ENCODE measurements at places on chromosomes 2 and 18.

DNA sequence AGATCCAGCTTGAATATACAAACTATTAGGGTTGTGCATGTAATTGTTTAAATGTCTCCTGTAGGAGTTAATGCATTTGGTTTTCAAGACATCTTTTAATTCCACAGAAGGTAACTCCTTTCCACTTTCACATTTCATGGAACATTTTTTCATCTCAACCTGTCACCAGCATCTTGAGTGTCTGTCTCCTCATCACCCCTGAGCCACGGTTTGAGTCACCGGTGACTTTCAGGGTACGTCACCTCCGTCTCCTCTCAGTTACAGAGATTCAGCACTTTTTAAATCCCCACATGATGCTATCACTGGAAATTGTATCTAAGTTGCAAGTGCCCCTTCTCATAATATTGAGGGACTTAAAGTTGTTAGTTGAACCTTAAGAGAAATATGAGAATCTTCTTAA lies 25.3 kb downstream of the GPR55 start:
- no peak for DNase-seq

- DNase-seq: no peak
These were observed 76.5 kb upstream of the NRP2 start for GRCh38 chr2:205605638-205606304.

- no peak for DNase-seq
These were observed 37.6 kb upstream of the IL1RL1 start for GRCh38 chr2:102273619-102274211.

DNA sequence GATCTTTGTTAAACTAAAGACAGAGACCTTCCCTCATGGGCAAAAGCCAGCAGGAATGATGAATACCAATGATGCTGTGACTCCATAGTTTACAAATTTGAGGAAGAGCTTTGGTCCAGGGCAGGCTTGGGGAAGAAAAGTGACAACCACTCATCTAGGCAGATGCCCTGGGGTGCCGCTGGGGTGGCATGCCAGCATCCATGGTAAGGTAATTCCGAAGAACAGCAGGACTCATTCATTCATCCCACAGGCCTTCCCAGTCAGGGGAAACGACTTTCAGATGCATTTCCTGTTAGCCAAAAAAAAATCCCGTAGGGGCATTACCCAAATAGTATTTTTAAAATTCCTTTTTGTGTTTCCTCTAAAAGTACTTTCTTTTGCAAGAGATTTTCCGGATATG lies 180.7 kb upstream of the SERPINE2 start:
- no peak for DNase-seq

DNA sequence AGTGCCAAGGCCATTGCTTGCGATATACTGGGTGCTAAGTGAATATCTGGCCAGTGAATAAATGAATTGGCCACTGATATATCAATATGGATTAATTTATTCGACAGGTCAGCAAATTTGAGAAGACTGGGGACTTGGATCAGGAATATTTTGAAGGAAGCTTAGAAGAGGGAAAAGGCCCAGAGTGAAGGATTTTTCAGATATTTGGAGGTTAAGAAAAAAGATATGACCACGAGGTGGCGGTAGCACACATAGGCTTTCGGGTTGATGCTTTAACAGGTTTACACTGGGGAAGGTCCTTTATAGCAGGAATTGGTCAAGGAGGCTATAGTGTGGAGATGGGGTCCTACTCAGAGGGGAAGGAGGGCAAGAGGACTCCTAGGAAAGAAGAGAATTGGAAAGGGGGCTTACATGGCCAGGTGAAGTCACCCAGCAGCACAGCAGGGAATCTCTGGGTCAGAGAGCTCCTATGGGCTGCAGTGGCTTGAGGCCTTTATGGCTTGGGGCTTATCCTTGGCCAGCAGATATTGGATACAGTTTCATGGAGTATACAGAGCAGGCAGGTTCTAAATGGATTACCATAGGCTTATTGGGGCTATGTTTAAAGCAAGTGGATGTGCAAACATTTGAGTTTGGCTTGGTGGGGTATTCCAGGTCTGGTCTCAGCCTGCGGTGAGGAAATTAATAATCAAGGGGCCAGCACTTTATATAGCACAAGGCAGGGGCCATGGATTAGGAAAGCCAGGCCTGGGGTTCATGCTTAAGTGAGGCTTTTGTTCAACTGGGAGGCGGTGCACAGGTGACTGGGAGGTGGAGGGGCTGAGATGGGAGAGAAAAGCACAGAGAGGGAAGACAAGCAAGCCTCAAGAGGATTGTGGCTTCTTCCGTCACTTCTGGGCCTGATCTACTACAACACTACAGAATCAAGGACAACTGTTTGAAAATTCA lies 9.7 kb downstream of the IL1RN start:
- peak; percentile 60 for DNase-seq

GRCh38 chr2:39468579-39469451 lies 31.7 kb upstream of the MAP4K3 start:
- DNase-seq: peak; percentile 30

GRCh38 chr2:74333896-74334586 lies 9.2 kb downstream of the SLC4A5 start:
- DNase-seq: no peak

DNA sequence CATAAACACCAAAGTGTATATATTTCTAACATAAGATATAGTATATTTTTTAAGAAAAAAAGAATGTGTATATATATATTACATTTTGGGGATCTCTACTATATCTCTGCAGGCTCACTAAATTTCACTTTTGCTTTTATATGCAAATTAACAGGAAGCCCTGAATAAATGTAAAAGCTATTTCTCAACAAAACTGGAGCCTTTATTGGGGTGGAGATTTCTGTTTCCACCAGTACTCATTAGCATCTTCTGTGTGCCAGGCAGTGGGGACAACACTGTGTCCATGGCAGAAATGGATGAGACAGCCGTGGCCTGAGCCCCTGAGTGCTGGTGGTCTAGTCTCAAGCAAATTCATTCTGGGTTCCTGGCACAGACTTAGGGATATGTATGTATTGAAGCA lies 41.3 kb downstream of the C18orf63 start:
- DNase-seq: no peak

DNA sequence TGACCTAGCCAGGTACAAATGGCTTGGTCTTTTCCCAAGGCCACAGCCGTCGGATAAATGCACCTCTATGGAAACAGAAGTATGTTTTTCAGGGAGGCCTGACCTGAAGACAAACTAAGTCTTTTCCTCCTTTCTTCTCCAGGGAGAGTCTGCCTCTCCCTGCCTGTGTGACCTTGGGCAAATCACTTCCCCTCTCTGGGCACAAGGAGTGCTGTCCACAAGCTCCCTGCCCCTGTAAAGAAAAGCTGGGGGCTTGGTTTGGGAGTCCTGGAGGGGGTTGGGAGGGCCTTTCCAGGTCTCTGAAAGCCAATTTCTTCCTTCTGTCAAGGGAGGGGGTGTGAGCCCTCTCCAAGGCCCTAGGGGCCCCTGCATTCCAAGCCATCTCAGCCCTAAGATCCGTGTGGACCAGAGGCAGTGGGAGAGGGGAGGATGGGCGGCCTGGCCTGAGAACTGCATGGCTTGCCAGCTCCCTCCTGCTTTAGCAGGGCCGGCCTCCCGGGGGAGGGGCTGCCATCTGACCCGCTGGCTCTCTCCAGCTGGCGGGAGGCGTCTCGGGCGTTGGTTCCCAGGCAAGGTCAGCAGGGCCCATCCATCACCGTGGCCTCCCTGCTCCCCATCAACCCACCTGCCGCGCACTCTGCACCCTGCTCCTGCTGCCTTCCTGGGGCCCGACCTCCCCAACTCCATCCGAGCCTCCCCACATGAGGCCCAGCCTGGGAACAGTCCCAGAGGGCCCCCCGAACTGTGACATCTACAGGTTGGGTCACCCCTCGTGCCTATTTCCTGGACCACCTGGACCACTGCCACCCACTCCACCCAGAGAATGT lies 61.4 kb downstream of the SMAD7 start:
- DNase-seq: peak; percentile 68

GRCh38 chr18:23270986-23271680 lies 135.8 kb downstream of the CABLES1 start:
- no peak for DNase-seq

DNA sequence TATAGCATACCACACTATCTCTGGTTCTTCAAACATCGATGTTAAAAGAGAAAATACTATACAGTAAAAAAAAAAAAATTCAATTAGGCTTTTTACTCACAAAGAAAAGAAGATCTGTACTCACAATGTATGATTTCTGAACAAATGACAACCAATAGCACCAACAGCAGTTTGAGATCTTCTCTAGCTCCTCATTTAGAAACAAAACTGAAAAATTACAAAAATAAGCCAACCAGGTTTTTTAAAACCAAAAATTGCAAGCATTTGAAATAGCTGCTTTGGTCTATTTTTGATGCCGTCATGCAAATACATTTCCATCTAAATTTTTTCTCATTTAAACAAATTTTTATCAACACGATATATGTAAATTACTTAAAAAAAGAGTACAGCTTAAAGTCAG lies 34.3 kb upstream of the RALBP1 start:
- no peak for DNase-seq

DNA sequence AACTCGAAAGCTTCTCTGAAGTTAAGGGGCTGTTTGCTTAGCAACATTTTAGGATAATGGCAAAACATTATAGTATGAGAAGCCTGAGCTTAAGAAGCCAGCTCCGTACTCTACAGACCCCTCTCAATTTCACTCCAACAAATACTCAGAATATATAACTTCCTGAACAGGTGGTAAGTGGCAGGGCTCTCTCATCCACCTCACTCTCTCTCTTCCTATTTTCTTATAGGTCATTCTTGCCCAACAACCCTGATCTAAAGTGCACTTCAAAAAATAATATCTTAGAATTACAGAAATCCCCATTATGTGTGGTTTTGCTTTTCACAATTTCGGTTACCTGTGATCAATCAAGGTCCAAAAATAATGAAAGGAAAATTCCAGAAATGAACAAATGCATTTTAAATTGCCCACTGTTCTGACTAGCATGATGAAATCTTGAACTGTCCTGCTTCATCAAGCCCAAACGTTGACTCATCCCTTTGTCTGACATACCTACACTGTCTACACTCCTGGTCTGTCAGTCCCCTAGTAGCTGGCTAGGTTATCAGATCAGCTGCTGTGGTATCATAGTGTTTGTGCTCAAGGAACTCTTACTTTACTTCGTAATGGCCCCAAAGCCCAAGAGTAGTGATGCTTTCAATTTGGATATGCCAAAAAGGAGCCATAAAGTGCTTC lies 122.8 kb upstream of the COL5A2 start:
- DNase-seq: no peak

DNA sequence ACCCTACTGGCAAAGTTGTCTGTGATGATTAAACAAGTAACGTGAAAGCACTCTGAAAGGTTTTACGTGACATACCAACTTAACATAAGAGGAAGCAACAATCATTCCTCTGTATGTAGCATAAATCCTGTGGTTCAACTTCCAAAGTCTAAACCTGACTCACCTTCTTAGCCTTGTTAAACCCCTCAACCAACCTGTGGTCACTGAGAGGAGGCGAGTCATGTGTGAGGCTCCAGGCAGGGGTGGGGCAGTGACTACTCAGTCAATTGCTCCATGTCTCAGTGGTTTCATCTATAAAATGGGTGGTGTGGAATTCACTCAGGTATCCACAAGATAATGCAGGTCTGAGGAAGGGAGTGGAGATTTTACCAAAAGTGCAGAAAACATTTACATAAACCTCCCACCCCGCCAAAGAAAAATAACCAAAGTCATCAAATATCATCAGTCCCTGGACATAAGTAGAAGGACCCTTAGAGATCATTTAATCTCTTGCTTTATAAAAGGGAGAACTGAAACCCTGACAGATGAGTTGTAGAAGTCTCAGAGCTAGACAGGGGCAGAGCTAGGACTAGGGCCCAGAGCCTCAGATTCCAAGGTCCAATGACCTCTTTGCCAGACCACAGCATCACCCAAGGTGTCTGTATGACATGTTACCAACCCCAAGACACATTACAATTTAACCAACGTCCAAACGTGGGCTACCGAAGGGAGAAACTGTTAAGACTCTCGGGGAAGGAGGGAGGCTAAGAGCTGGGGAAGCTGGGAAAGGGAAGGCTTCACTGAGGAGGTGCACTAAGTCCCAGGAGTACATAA lies 3.7 kb upstream of the PCBP1 start:
- DNase-seq: no peak

- no peak for DNase-seq
These were observed 826.3 kb upstream of the CDH2 start for GRCh38 chr18:29003194-29003593.

- DNase-seq: no peak
These were observed 92.0 kb downstream of the GAREM1 start for GRCh38 chr18:32378705-32379104.

GRCh38 chr2:100529900-100530299 lies 32.9 kb upstream of the PDCL3 start:
- DNase-seq: no peak

GRCh38 chr2:18368008-18368407 lies 192.4 kb downstream of the RDH14 start:
- DNase-seq: no peak

GRCh38 chr2:46702537-46702936 lies 213.1 kb downstream of the MCFD2 start:
- no peak for DNase-seq

- peak; percentile 59 for DNase-seq
These were observed 36.0 kb downstream of the PAIP2B start for GRCh38 chr2:71190656-71191569.

- no peak for DNase-seq
These were observed 24.5 kb downstream of the MRPL30 start for GRCh38 chr2:99205491-99205890.

DNA sequence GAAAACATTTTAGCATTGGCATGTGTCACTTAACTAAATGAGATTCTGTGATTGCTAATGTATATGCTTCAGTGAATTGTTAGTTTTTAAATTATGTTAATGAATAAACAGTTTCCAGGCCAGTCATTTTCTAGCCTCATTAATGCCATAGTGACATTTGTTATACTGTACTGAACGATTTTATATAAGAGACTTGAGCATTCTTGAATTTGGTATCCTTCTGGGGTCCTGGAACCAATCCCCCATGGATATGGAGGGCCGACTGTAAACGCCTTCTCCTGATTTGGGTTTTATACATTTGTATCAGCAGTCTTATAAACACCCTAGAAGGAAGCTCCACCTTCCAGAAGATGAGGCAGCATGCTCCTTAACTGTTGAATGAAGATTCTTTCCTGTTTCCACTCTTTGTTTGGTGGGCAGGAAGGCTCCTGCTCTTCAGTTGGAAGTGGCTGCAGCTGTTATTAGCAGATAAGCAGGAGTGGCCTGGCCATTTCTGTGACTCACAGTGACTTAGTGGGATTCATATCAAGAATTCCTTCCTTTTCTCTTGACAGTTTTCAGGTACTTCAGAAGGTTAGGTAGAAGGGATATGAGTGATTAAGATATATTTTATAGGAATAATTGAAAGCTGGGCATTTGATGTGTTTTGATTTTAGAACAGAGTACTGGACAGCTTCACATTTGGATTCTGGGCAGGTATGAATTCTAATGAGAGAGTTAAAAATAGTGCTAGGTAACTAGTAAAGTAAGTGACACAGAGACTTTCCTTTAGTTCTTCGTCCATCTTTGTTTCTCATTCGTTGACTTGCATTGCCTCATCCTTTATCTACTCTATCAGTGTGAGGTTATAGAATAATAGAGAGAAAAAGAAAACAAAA lies 124.9 kb downstream of the PLCL1 start:
- DNase-seq: no peak
